ENCODE measurements at places on chromosomes 2 and 18. TPM values are rescaled to one million over a fixed set of nuclear protein-coding genes. Genes with fewer than 3 reads are reported as not detected.

ZNF396 gene
- 2.0 TPM for total RNA-seq

EPHA4 gene
- total RNA-seq = 21.3 TPM

LRRTM4 gene
- total RNA-seq = 1.3 TPM

INPP5D gene
- 0.74 TPM for total RNA-seq

PARD3B gene
- total RNA-seq = 7.6 TPM

SLC4A3 gene
- total RNA-seq = 7.3 TPM

ACMSD gene
- not detected for total RNA-seq

UGT1A10 gene
- total RNA-seq = not detected

LYG1 gene
- 0.78 TPM for total RNA-seq

MPP4 gene
- not detected for total RNA-seq

PROKR1 gene
- not detected for total RNA-seq

BMP10 gene
- not detected for total RNA-seq

VSNL1 gene
- not detected for total RNA-seq

SS18 gene
- total RNA-seq = 52.2 TPM

GDF7 gene
- total RNA-seq = 0.04 TPM

SERPINB10 gene
- total RNA-seq = not detected

CUL3 gene
- 155 TPM for total RNA-seq

ICOS gene
- not detected for total RNA-seq

UGT1A8 gene
- 0.17 TPM for total RNA-seq

TPO gene
- total RNA-seq = not detected

KIF1A gene
- total RNA-seq = not detected

RMC1 gene
- total RNA-seq = 19.6 TPM

CPO gene
- total RNA-seq = not detected

RBMS1 gene
- 65.1 TPM for total RNA-seq

CTAGE1 gene
- total RNA-seq = not detected

NR4A2 gene
- 2.3 TPM for total RNA-seq

IFT172 gene
- 27.2 TPM for total RNA-seq

TBR1 gene
- not detected for total RNA-seq
